ENCODE measurements at places on chromosomes 11 and 22.

- DNase-seq: no peak
Observed at GRCh38 chr22:46881373-46882118, 119.1 kb downstream of the TBC1D22A start.

DNA sequence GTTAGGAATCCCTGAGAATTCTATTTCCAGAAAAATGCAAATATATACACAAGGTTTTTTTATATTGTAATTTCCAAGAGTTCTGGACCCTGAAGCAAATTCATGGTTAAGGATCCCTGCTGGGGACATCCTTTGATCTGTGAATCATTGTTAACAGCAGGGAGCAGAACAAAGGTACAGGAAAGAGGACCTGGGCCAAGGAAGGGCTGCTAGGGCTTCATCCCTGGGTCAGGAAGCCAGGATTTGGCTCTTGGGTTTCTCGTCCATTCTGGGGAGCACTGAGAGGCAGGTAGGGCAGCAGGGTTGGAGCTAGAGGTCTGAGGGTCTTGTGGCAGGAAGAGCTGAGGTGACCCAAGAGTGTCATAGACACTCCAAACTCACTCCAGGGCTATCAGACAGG, 10.2 kb upstream of the OAF start:
- DNase-seq: no peak

- no peak for DNase-seq
Observed at GRCh38 chr11:32307471-32307870, 127.9 kb downstream of the WT1 start.

DNA sequence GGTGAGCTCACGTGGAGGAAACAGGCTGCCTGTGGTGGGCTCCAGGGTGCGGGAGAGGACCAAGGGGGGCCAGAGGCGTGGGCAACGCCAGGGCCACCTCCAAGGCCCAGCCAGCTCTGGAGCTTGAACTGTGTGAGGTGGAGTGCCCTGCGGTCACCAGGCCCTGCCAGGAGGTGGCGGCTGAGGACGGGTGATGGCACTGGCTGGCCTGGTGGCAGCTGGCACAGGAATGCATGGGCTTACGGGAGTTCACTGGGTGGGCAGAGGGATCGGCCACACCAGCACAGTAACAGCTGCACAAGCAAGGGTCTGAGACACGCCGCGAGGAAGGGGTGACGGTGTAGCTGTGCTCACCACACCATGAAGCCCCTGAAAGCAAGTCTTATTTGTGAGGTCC, 15.8 kb downstream of the TOLLIP start:
- DNase-seq: peak; percentile 56

Measured in sciatic nerve (tissue), 2 donors.